ENCODE measurements at places on chromosomes 13 and 19.

- no peak for DNase-seq
These were observed 2.7 kb upstream of the GATAD2A start for GRCh38 chr19:19402656-19403372.

DNA sequence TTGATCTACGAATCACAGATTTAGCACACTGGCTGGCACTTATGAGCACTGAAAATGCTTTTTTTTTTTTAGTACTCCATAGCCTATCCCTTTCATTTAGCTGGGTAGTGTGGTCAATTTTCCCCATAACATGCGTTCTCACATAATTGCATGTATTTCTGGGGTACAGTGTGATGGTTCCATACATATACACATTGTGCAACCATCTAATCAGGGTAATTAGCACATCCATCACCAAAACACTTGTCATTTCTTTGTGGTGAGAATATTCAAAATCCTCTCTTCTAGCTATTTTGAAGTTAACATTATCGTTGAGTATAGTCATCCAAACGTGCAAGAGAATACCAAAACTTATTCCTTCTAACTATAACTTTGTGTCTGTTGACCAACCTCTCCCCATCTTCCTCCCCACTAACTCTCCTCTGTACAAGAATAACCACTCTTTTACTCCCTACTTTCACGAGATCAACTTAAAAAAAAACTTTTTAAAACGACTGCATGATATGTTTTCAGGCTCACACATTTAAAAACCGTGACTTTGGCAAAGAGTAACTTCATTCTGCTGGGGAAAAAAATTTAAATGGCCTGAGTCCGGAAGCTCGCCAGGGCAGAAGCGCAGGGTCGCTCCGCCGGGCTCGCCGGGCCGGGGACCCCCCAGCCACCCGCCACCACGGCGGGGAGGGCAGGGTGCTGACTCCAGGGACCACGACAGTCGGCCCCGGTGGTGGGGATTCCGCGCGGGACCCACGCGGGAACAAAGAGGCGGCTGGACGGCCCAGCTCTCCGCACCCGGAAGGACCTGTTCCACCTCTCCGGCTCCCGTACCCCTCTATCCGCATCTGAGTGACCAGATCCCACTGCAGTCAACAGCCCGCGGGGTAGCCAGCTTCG lies 868 bp upstream of the UBAC2 start:
- DNase-seq = no peak

DNA sequence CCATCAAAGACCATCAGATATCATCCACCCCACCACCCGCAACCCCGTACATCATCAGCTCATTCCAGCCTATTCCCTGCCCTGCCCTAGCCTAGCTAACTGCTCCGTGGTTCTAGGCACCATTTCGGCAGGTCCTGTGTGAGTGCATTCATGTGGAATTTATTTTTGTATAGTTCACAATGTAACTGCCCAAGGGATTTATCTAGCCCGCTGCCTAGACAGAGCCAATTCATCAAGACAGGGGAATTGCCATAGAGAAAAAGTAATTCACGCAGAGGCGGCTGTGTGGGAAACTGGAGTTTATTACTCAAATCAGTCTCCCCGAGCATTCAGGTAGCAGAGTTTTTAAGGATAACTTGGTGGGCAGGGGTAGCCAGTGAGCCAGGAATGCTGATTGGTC lies 109.2 kb upstream of the UBL3 start:
- no peak for DNase-seq

- no peak for DNase-seq
These were observed 6.0 kb upstream of the CCER2 start for GRCh38 chr19:38917921-38918491.
